SJSA1 (cell line): ENCODE measurements at places on chromosomes 7 and 10.

GRCh38 chr10:70060389-70060788 lies 7.7 kb downstream of the MACROH2A2 start:
- no peak for DNase-seq

GRCh38 chr7:114979388-114979787 lies 57.5 kb downstream of the MDFIC start:
- no peak for DNase-seq

- no peak for DNase-seq
Measured at GRCh38 chr7:150370612-150371071, 2.0 kb downstream of the REPIN1 start.

GRCh38 chr7:124429923-124430322 lies 335.7 kb downstream of the GPR37 start:
- DNase-seq: no peak

DNA sequence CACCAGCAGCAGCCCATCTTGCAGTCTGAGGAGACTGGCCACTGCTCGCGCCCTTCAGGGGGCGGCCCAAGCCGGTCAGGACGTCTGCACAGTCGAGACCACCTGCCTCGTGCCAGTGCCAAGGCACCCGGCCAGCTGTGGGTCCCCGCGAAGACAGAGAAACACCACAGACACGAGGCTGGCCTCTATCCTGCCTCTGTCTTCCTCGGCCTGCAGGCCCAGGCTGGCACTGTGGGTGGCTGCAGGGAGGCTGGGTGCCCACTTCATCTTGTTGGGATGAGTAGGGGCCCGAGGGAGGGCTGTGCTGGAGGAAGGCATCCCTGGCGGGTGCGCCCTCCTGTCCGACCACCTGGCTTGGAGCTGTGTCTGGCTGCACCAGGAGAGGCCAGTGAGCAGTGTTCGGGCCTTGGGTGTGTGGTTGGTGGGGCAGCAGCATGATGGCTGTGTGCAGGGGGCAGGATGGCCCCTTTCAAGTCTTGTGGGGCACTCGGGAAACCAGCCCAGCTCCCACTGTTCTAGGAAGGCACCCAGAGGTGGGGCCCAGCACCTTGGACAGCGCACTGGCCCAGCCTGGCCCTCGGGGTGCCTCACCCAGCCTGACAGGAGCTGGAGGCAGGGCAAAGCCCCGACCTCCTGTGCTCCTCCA lies 7.3 kb downstream of the DPYSL4 start:
- no peak for DNase-seq

DNA sequence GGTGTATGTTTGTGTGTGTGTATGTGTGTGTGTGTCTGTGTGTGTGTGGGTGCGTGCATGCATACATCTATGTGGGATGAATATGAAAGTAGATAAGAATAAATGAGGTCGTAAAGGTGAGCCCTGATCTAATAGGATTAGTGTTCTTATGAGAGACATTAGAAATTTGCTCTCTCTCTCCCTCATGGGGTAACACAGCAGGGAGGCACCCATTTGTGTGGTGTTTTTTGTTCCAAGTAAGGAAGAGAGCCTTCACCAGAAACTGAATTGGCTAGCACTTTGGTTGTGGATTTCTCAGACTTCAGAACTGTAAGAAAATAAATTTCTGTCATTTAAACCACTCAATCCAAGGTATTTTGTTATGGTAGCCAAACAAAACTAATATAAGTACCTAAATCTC lies 353.7 kb upstream of the CHRM2 start:
- no peak for DNase-seq

GRCh38 chr7:81111781-81112540 lies 193.1 kb upstream of the SEMA3C start:
- peak; percentile 67 for DNase-seq

- no peak for DNase-seq
Measured at GRCh38 chr10:59517996-59518395, 155.6 kb upstream of the FAM13C start.

GRCh38 chr7:159116581-159117339 lies 27.9 kb downstream of the VIPR2 start:
- no peak for DNase-seq

DNA sequence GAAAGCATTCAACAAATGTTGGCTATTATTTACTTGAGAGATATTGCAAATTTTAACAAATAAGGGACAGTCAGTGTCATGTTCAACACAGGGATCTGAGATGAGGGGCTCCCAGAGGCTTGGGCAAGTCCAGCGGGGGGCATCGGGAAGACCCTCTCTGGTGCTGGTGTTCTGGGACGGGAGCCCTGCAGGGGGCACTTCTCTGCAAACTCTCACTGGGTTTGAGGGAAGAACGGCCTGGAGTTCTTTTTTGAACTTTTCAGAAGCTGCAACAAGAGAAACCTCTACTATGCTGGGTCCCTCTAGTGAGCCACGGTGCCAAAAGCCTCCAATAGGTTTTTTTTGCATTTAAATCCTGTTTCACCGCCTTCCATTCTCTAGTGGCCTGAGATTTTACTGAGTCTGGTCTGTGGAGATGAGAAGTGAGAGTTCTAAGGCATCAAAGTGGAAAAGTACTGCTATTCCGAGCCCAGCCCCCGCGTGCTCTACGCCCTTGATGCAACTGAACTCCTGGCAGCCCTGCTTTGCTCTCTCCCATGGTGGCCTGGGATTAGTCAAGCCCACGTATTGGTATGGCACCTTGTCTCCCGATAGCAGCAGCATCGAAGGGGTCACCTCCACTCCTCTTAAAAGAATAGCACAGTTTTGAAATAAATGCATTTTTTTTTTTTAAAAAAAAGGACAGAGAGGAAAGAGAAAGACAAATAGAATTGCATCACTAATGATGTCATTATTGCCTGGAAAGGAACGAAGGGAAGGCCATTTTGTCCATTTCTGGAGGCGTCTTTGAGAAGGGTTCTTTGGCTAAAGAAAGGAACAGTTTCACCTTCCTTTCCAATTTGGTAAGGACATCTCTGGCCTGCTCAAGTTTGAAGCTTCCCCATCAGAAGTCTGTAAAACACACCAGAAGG lies 43.5 kb downstream of the CLEC2L start:
- no peak for DNase-seq

DNA sequence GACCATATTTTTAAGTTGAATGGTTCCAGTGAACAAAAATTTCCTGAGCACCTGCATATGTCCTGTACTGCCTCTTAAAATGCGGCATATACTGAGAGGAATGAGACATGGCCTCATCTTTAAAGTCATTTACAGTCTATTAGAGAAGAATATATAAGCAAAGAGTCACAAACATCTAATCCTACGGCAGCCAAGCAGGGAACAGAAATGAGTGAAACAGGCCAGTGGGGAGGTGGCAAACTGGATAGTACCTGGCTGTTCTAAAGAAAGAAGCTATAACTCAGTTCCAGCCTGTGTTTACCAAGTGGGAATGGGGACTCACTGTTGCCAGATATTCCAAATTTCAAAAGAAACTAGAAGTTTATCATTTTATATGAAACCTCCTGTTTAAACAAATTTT lies 211.4 kb downstream of the VTI1A start:
- no peak for DNase-seq

GRCh38 chr7:103346396-103346795 lies 1.0 kb upstream of the PSMC2 start:
- DNase-seq: no peak

GRCh38 chr7:32163141-32163806 lies 93.1 kb upstream of the PDE1C start:
- peak; percentile 88 for DNase-seq

- DNase-seq: no peak
Measured at GRCh38 chr10:3169673-3170072, 2.9 kb downstream of the PITRM1 start.

- peak; percentile 68 for DNase-seq
Measured at GRCh38 chr10:86520871-86521677, 518 bp downstream of the WAPL start.

GRCh38 chr7:40815512-40815911 lies 680.7 kb downstream of the SUGCT start:
- DNase-seq: no peak
